Activated T-helper 1 cell treated with Interleukin-2 at 50 U/mL for 16 hours (primary cell): ENCODE measurements at places on chromosomes 1 and 21.
A peak's percentile ranks its signal among the peaks of the same experiment; 100 is the strongest.

DNA sequence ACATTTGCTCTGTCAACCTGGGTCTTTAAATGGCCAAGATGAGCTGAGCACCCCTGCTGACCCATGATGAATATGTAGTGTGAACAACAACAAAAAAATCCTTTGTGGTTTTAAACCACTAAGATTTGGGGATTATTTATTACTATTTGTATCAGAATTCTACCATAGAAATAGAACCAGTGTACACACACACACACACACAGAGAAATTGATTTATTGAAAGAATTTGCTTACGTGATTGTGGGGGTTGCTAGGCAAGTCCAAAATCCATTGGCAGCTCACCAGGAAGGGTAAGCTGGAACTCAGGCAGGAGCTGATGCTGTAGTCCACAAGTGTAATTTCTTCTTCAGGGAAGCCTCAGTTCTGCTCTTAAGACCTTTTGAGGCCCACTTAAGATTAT is 82.5 kb upstream of the MAP1LC3C start:
- no peak for DNase-seq

DNA sequence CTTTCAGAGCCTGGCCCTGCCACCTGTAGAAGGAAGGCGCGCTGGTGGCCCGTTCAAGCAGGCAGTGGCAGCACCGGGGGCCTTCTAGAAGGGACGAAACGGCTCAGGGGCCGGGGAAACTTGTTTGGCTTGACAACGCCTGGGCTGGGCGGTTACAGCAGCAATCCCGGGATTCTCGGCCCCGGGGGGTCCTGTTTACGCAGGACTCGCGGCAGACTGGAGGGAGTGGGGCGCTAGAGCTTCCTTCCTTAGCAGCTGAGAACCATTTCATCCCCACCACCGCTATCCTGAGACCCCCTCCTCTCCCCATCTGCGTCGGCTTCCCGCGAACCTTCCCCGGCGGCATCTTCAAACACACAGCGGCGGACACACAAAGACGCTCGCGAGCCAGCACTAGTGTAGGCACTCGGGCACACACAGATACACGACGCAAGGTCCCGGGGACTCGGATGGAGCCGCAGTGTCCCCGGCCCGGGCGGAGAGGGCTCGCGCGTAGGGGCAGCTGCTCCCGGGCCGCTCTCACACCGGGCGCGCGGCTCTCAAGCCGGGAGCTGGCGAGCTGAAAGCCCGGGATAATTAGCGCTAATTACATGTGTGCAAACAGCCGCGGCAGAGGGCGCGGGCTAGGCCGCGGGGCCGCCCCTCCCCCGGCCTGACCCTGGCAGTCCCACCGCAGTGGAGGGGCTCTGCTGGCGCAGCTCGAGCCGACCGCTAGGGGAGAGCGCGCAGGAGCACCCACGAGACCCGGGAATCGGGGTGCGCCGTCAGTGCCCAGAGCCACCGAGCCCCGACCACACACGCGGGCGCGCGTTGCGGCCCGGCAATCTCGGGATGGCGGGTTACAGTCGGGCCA is 271.4 kb downstream of the FOXD2 start:
- no peak for DNase-seq

- peak; percentile 9 for DNase-seq
Observed at GRCh38 chr1:36703526-36704208, 221.0 kb upstream of the CSF3R start.

GRCh38 chr1:160702100-160702499 is 9.5 kb downstream of the CD48 start:
- no peak for DNase-seq

GRCh38 chr1:85318217-85318616 is 41.8 kb upstream of the BCL10 start:
- no peak for DNase-seq

DNA sequence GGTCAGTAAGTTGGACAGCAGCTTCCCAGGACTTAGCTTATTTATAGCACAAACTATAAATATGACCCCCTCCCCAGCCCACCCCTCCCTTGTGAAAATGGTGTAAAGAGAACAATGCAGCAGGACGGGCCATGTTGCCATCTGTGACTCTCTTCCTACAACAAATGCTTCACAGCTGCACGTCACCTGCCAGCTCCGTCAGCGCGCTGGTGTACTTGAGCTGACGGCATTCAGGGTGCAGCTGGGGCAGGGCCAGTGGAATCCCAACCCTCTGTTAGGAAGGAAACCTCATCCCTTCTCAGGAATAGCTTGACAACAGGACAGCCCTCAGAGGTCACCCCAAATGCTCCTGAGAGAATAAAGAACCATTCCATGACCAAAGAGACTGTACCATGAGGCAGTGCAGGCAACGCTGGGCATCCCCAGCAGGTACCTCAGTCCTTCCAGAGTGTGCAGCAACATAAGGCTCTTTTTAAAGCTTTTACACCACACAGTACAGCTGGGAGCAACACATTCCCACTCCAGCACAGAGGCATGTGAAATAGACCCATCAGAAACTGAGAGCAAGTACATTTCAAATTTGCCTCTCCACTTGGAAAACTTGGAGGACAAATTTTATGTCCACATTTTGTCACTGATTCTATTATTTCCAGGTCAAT is 85.0 kb downstream of the ATP1A1 start:
- no peak for DNase-seq

GRCh38 chr1:181442181-181442525 is 41.2 kb upstream of the CACNA1E start:
- DNase-seq = no peak

DNA sequence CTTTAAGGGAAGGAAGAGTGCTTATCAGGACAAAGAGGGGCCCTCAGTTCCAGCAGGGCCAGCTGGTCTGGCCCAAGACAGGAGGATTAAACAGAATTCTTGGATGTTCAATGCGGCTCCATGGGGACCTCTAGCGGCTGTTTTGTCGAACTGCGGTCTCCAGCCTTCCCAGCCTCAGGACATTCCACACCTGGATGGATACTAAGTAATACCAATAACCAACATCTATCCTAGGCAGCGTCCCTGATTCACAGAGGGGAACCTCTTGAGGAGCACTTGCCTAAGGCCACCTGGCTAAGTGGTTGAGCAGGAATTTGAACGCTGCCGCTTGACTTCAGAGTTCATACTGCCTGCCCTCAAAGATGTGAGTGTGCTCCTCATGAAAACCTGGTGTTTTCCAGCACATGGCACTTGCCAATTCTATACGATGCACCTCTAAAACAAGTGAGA is 15.5 kb upstream of the CD247 start:
- DNase-seq = peak; percentile 39

DNA sequence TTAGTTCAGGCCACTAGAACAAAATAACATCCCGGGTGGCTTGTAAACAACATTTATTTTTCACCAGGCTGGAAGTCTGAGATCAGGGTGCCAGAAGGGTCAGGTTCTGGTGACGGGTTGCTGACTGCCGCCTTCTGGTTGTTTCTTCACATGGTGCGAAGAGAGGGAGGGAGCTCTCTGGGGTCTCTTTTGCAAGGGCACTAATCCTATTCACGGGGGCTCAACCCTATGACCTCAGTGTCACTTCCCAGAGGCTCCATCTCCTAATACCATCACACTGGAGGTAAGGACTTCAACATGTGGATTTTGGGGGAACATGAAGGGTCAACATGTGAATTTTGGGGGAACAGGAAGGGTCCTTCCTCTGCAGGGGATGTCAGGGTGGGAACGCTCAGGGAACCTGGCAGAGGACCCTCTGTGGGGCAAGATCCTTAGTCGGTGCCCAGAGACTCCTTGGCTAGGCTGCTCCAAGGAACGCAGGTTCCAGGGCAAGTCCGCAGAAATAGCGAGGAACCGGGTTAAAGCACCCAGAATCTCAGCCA is 8.7 kb upstream of the C2CD2 start:
- no peak for DNase-seq

DNA sequence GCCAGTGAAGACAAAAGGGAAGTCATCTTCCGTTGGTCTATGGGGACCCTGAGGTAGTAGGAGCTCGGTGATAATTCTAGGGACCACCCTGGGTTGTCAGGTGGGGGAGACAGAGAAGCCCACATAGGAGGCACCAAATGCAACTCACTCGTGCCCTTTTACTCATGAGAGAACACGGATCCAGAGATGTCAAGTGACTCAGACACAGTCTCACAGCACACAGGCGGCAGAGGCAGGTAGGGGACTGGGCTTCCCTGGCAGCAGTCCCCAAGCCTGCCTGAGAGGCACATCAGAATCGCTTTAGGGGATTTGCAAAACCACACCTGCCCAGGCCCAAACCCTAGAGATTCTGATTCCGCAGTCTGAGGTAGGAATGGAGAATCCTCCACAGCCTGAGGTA is 31.3 kb upstream of the RUNX3 start:
- no peak for DNase-seq

GRCh38 chr21:46651121-46651520 is 15.6 kb downstream of the PRMT2 start:
- no peak for DNase-seq

- no peak for DNase-seq
Observed at GRCh38 chr1:182770232-182770631, 19.3 kb upstream of the NPL start.

GRCh38 chr1:37945743-37946702 is 830 bp downstream of the INPP5B start:
- DNase-seq = no peak

- no peak for DNase-seq
Observed at GRCh38 chr1:89369331-89369730, 5.5 kb downstream of the GBP6 start.

DNA sequence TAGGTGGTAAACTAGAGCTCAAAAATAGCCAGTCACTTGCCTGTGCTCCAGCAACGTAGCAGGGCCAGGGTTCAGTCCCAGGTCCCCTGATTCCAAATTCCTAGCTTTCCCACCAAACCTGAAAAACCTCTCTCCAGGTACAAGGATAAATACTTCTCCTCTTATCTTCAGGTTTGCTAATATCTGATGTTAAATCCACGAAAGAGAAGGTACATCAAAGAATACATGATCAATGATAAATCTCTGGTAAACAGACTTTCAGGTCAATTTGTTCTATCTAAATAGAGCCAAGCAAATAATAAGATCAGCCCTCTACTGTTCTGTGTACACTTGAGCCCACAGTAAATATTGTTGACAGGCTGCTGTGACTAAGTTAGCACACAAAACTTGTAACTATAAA is 52.1 kb upstream of the AKT3 start:
- no peak for DNase-seq

DNA sequence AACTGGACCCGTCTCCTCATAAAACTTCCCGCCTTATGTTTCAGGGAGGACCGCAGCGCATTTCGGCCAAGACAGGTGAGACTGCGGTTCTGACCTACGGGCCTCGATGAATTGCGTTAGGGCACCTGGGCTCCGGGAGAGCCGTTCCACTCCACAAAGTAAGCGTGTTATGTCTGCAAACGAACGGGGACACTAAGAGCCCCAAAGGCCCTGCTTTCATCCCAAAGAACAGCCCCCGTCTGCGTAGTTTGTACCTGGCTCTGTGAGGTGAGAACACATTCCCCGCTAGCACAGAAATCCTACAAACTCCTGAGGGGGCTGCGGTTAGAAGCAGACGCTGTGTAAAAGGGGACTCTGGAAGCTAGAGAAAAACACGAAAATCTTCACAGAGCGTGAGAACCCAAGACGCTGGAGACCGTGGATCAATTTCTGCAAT is 41.6 kb upstream of the PPIAL4F start:
- no peak for DNase-seq

- no peak for DNase-seq
Observed at GRCh38 chr1:54403808-54404261, 2.4 kb downstream of the SSBP3 start.

DNA sequence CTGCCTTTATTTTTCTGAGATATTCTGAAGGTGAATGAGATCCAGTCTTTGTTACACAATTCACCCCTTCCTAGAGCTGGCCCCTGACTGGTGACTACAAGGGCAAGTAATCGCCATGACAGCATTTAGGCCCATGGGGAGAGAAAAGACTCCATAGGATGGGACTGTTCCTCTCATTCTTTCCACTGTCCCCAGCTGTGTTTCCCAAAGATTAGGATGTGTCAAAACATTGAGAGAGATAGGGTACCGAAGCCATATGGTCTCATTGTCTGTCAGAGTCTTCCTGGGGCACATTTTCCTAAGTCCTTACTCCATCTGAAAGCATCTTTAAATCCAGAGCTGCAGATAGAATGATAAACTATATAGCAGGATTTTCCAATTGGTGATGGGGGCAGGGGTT is 423.5 kb downstream of the OMA1 start:
- no peak for DNase-seq

DNA sequence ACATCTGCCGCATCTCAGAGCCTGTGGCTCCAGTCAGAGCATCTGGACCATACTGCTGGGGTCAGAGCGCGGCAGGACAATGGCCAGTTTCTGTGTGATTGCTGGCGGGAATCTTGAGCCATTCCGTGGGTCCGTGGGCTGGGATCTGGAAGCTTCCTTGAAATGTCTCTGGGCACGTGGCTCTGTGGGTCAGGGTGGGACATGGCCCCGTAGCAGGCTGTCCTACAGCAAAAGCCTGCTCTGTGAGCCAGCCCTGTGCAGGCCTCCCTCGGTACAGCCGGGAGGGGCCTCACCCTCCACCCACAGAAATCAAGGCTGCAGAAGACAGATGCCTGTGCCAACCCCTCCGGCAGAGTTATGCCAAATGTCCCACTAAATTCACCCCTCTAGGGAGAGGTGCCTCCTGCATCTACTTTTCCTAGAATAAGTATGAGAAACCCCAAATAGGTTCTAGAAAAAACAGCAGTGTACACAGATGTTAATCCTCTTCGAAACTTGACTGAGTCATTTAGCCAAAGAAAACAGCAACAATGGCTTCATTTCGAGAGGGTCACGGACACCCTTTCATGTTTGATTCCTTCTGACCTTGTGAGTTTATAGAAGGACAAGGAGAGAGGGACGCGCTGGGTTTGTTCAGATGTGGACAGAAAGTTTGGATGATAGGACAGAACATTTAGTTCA is 27.8 kb downstream of the COL18A1 start:
- no peak for DNase-seq

DNA sequence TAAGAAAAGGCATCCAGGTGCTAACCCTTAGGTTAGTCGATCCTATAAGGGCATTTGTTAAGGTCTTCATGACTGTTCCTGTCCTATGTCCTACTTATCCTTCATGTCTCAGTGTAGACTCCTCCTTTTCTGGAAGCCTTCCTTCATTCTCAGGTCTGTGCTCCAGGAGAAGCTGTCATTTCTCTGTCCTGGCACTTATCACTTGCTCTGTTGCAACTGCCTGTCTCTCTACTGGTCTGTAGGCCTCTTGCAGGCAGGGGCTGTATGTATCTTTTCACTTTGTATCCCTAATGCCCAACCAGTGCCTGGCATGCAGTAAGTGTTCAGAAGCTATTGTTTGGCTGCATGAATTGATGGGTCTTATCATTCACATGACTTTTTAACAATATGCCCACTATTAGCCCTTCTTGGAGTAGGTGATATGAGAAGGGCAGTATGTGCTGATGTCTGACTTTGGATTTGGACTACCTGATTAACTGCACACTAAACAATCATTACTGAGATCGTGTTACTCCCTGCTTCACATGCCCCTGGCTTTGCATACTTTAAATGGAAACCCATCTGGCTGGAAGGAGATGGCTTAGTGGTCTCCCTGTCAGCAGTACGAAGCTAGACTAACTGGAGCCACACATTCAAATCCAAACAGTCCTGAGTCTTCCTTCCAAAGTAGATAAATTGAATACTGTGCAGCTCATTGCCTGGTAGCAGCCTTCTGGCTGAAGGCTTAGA is 88.8 kb downstream of the RGL1 start:
- DNase-seq = no peak
